ENCODE measurements at places on chromosomes 4 and X.

GRCh38 chr4:76546759-76547742 is 112.0 kb downstream of the SHROOM3 start:
- DNase-seq: peak; percentile 92

DNA sequence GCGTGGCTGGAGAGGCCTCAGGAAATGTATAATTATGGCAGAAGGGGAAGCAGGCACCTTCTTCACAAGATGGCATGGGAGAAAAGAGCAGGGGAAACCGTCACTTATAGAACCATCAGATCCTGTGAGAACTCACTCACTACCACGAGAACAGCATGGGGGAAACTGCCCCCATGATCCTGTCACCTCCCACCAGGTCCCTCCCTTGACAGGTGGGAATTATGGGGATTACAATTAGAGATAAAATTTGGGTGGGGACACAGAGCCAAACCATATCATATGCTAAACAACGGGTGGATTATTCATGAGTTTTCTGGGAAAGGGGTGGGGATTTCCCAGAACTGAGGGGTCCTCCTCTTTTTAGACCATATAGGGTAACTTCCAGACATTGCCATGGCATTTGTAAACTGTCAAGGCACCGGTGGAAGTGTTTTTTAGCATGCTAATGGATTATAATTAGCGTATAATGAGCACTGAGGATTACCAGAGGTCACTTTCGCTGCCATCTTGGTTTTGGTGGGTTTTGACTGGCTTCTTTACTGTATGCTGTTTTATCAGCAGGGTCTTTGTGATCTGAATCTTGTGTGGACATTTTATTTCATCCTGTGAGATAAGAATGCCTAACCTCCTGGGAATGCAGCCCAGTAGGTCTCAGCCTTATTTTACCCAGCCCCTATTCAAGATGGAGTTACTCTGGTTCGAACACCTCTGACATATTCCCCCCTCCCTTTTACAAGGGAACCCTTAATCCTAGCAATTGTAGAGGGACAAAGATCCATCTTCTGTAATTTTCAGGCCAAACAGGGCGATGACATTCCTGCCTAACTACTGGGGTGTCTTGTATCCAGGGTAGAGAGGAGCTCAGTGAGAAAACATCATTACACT is 27.6 kb upstream of the ZNF81 start:
- no peak for DNase-seq

- DNase-seq: peak; percentile 3
These were observed 67.4 kb downstream of the DMP1 start for GRCh38 chr4:87717276-87718031.

DNA sequence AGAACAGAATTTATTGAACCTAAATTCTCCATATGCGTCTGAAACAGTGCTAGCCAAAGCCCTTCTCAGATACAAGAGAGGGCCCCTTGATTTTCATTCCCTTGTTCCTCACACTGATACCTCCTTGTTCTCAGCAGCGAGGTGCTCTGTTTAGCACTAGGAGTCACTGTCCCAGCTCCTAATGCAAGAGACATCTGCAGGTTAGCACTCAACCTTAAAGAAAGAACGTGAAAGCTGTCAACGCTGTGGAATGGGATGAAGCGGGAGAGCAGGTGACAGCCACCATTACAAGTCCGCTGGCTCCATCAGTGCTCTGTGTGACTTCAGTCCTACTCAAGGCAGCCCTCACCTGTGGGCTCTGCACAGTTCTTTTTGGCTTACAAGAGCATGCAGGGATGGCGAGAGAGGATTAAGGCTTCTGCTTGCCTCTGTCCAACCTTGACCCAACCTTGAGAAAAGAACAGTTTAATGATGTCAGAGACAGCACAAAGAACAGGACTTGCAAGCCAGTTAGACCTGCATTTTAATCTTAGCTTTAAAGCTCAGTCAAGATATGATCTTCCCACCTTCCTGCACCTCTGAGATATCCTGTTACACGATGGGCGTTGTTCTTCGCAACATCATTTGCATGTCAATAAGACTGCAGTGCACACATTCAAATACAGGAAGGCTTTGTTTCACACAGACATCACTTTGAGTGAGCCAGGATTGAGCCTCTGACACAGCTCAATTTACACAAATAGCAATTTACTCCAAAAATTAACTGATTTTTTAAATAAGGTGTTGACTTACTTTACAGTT is 95.1 kb downstream of the ARSF start:
- DNase-seq: no peak

DNA sequence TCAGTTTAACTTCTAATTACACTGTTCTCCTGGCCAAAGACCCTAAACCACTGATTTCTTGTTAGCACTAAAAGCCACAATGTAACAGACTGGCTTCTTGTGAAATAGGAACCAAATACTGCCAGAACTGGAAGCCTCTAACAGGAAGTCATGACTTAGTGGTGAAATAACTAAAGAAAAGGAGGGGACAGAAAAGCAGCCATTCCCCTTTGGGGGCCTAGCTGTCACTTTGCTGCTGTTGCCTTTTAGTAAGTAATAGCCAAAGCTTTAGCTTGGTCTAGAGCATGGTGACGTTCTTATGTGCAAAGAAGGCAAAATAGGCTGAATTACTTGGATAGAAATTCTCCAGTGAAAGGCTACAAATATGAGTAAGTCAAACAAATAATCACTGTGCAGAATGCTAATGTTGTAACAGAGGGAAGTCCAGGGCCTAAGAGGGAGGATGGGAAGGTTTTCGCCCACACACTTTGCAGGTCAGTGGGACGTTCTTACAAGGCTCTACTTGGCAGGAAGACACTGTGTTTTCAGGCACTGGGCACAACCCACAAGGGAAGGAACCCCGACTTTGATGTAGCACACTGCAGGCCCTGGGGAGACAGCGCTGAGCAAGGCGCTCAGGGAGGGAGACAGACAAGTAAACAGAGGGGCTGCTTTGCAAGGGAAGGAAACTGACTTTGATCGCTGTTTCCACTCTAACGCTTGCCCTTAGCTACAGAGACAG is 16.7 kb downstream of the GAB3 start:
- peak; percentile 32 for DNase-seq

GRCh38 chrX:129763666-129764065 is 16.1 kb upstream of the SASH3 start:
- no peak for DNase-seq

- no peak for DNase-seq
These were observed 6.5 kb downstream of the TBC1D14 start for GRCh38 chr4:6916069-6916586.

DNA sequence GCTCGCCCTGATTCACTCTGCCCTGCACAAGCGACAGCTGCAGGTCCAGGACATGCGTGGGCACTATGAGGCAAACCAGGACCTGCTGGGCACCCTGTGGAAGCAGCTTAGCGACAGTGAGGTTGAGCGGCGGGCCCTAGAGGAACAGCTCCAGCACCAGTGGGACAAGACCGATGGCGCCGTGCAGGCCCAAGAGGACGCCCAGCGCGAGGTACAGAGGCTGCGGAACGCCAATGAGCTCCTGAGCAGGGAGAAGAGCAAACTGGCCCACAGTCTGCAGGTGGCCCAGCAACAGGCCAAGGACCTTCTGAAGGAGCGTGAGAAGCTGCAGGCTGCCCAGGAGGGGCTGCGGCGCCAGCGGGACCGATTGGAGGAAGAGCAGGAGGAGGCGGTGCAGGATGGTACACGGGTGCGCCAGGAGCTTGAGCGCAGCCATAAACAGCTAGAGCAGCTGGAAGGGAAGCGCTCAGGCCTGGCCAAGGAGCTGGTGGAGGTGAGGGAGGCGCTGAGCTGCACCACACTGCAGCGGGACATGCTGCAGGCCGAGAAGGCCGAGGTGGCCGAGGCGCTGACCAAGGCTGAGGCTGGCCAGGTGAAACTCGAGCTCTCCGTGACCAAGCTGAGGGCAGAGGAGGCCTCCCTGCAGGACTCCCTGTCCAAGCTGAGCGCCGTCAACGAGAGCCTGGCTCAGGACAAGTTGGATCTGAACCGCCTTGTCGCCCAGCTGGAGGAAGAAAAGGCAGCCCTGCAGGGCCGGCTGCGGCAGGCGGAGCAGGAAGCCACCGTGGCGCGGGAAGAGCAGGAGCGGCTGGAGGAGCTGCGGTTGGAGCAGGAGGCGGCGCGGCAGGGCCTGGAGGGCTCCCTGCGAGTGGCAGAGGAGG is 12.8 kb downstream of the SMIM10L2A start:
- DNase-seq: no peak

- DNase-seq: no peak
These were observed 82.0 kb downstream of the NAP1L3 start for GRCh38 chrX:93591398-93591797.

- DNase-seq: no peak
These were observed 71.0 kb downstream of the UCHL1 start for GRCh38 chr4:41327770-41328169.

- DNase-seq: no peak
These were observed 112.3 kb downstream of the ANAPC4 start for GRCh38 chr4:25489253-25489797.

DNA sequence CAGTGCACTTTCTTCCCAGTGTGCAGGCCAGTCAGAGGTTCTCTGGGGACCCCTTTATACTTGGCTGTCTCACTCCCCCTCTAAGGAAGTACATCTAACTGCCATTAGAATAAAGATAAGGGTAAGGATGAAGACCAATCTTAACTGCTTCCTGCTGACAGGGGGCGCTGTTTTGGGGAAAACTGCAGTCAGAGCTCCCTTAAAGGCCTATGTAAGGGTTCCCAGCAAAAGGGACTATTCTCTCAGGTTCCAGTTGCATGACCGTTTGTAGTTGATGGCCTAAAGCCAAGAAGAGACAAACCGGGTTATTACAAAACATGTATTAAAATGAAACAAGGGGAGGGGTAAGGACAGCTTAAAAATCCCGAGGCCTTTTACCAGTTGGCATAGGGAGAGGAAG is 115.6 kb upstream of the SPIN4 start:
- no peak for DNase-seq

DNA sequence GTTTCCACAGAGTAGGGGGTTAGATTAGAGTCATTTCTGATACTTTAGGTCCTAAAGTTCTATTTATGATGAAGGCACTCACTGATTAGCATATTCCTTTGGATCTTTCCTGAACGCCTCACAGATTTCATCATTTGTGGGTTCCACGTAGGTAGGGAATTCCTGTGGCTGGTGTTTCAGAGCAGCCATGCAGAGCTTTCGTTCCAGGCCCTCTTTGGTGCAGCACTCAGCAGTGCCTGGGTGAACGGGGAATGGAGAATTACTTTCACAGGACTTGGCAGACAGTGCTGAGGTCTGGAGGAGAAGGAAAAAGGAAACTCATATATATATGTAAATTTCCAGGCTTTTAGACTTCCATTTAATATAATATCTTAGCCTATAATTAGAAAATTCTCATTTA is 18.5 kb downstream of the GC start:
- peak; percentile 58 for DNase-seq

- no peak for DNase-seq
These were observed 93.5 kb downstream of the GRXCR1 start for GRCh38 chr4:42985976-42986375.

GRCh38 chrX:133636009-133636408 is 220.7 kb upstream of the GPC4 start:
- no peak for DNase-seq

- peak; percentile 58 for DNase-seq
These were observed 19.3 kb upstream of the CPE start for GRCh38 chr4:165359506-165359905.

GRCh38 chr4:116055857-116056827 is 942.7 kb upstream of the NDST4 start:
- peak; percentile 3 for DNase-seq

DNA sequence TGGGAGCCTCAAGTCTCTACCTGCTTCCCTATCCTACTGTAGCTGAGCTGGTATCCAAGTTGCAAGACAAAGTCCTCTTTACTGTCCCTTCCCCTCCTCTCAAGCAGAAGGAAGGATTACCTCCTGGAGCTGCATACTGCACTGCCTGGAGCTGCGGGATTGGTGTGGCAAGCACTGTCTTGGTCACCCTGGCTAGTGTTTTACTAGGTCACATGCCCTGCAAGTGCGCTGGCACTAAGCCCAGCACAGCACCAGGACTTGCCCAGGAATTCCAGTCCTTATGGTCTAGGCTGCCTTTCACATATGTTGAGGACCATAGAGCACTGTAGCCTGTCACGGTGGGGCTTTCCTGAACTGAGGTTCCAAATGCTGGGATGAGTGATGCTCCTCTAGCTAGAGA is 227.3 kb upstream of the ZC4H2 start:
- no peak for DNase-seq

DNA sequence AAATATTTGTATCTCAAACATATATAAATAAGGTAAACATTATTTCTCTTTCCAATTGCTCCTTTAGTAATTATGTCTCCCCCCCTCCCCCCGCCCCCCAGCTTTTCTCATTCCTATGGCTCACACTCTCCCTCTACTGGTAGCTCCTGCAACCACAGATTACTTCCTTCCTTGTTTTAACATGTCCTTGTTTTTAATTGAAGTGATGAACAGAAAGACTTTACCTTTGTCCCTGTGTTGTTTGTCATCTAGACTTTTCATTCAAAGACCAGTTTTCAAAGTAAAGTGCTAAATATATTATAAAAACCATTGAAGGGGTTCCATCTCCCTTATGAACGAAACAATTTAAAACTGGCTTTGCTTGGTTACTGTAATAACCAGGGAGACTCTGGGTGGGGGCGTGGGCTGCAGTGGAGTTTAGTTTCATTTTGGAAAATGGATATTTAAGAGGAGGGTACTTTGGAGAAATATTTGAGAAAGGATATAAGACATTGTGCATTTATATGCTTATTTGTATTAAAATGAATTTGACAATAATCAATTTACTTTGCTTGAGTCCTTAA is 352.9 kb downstream of the RAPGEF2 start:
- peak; percentile 53 for DNase-seq

- DNase-seq: no peak
These were observed 1076.3 kb upstream of the TENM3 start for GRCh38 chr4:181166742-181167399.

- no peak for DNase-seq
These were observed 10.4 kb downstream of the RELL1 start for GRCh38 chr4:37675587-37676290.

DNA sequence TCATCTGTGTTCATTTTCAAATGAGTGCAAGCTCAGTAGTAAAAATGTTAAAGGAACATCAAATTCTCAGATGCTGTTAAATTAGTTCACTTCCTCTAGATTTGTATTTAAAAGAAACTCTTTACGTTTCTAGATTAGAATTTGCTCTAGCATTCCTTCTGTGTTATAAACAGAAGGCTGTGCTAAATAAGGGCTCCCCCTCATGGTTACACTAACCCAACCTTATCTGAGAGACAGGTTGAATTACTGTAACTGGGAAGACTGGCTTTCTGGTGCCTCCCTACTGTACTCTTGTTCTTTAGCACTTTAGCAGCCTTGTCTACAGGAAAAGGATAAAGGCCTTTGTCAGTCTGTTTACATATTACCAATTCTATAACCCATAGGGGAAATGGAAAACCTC is 56.8 kb downstream of the RXFP1 start:
- DNase-seq: peak; percentile 9

DNA sequence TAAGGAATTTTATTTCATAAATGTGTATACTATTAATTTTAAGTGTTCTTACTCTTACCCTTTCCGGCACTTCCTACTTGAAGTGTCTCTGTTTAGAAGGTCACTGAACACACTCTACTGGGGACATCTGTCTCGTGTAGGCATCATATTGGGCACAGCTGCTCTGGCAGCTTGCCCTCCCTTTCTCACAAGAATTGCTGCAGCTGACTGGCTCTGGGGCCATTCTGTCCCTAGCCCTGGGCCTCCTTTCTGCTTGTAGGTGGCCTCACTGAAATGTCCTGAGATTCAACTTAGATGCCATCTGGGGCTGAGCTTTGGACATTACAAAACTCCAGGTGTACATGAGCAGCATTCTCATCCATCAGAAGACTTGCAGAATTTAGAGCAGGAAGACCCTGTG is 49.6 kb downstream of the SMAD1 start:
- DNase-seq: no peak

- DNase-seq: no peak
These were observed 580.5 kb upstream of the FAT1 start for GRCh38 chr4:187304133-187304532.

All from fibroblast of upper back skin (primary cell).